ENCODE measurements at places on chromosomes 6 and 20. TPM values are rescaled to one million over a fixed set of nuclear protein-coding genes. Genes with fewer than 3 reads are reported as not detected.

MATN4 gene
- total RNA-seq, result 0.13 TPM

GRCh38 chr6:150201772-150202329 is 59.0 kb downstream of the PPP1R14C start:
- DNase-seq, result no peak

GRCh38 chr6:156279261-156279969 is 497.8 kb upstream of the ARID1B start:
- DNase-seq, result no peak

- no peak for DNase-seq
Measured at GRCh38 chr6:43993881-43994523, 133.2 kb downstream of the MRPL14 start.

GRCh38 chr6:89797317-89797716 is 22.3 kb downstream of the MDN1 start:
- DNase-seq, result no peak

GRCh38 chr20:43969028-43969447 is 54.4 kb downstream of the TOX2 start:
- DNase-seq, result no peak

UBE3D gene
- 5.9 TPM for total RNA-seq

DNA sequence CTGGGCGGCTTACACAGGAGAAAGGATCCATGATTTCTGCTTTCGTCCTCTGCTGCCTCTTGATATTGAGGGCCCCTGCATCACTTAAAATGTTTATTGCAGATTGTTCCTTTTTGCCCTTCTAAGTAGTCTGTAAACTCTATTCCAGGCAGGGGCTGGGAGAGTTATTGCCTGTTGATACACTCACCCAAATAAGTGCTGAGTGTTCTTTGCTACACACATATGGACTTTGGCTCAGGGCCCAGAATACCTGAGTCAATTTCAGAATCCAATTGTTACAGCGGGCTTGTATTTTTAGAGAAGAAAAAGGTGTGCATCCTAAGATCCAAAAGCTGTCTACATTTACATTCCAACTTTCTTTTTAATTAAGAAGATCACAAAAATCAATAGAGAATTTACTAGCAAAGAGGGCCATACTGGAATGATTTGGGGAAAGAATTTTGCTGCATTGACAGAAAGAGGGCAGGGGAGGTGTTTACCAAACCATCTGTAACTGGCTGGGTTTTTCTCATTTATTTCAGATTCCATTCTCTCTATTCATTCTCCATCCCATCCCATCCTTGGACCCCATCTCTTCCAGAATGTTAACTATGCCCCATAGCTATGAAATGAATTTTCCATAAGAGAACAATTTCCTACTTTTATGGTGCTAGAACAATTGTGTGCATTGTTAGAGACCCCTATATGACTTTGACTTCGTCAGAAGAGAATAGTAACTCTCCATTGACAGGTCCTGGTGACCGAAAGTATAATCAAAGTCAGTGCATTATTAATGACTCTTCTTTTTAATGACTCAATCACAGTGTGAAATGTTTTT is 959.9 kb upstream of the FLRT3 start:
- no peak for DNase-seq

CALHM5 gene
- total RNA-seq, result 0.08 TPM

- DNase-seq, result no peak
Measured at GRCh38 chr6:107657755-107658461, 166.2 kb downstream of the SCML4 start.

EDN1 gene
- total RNA-seq, result 37.0 TPM

GRCh38 chr20:39789411-39789810 is 827.3 kb downstream of the DHX35 start:
- no peak for DNase-seq

MAPK13 gene
- 101 TPM for total RNA-seq

- DNase-seq, result no peak
Measured at GRCh38 chr6:109610590-109610989, 80.4 kb downstream of the AK9 start.

DNA sequence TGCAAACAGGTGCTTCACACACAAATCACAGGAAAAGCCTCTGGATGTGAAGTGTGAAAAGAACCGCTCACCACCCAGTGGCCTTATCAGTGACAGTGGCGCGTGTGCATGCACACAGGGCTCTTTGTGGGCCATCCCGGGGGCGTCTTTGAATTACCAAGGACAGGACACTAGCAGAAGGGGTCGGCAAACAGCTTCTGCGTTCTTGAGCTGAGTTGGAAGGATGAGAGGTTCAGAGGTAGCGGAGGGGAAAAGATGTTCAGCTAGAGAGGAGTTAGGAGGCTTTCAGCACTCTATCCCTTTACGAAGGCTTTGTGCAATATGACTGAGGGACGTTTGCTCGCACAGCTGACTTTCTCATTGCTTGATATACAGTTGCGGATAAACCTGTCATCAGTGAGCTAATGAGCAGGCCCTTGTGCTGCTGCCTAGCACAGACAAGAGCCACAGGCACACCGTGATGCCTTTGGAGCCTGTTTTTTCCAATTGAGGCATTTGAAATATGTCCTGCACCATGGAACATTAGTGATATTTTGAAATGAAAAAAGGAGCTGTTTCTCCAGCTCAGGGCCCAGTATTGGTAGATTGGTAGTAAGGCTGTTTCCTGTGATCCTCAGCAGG is 83.1 kb downstream of the IYD start:
- DNase-seq, result no peak

GRCh38 chr6:169263836-169264608 is 10.4 kb upstream of the THBS2 start:
- peak; percentile 29 for DNase-seq

ZNF391 gene
- total RNA-seq, result 0.03 TPM

DNA sequence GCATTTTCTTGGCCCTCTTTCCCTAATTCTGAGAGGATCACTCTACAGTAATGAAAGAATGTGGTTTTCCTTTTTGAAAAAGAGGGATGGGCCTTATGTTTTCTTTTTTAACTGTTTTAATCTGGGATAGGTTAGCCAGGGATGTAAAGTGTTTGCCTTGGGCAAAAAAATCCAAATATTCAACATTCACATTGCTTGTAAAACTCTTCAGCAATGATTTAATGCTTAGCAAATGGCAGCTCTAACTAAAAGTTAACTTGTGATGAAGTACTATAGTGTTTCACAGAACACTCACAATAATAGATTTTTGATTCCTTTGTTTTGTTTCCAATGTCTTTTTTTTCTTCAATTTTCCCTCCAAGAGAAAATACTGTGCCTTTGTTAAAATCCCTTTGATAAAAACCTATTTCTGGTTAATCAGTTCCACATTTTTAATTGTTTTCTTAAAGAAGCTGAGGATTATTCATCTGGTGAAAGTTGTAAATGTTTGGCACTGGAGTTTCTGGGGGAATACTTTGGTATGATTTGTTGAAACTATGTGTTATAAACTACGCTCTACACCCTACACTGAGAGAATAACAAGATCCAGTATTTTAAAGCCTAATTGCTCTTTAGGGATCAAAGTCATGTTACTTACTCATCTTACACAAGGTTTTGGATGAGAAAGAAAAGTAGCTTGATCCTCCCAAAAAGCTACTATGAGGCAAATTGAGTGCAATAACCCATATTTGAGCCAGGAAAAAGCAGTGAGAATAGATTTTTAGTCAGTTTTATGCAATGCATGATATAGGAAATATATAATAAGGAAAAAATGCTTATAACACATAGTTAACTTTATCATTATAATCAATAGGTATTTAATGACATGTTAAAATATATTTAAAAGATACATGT is 335.8 kb downstream of the EPHA7 start:
- no peak for DNase-seq

DNA sequence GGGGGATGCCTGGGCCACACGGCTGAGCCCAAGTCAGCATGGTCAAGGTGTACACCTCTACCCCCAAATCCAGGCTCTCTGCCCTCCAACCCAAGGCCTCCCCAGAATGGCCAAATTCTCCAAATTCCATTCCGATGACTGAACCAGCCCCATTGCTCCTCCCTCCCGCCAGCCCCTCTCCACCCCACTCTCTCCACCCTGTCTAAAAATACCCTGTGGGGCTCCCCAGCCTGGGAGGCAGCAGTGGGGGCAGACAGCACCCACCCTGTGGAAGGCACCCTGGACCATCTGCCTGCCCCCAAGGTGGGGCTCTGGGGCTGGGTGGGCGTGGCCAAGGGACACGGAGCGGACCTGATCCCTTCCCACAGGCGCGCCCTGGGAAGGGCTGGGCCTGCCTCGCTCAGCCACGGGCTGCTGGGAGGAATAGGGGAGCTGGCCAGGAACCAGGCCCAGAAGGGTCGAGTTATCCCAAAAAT is 11.4 kb downstream of the TEAD3 start:
- DNase-seq, result peak; percentile 65

- peak; percentile 39 for DNase-seq
Measured at GRCh38 chr6:152356662-152357061, 280.5 kb downstream of the SYNE1 start.

ADAM33 gene
- total RNA-seq, result not detected

- no peak for DNase-seq
Measured at GRCh38 chr6:158111987-158112386, 56.1 kb downstream of the SERAC1 start.

- DNase-seq, result no peak
Measured at GRCh38 chr6:132751306-132751705, 6.4 kb downstream of the VNN2 start.

TRIM31 gene
- total RNA-seq, result 119 TPM

CYP39A1 gene
- 0.94 TPM for total RNA-seq

DNA sequence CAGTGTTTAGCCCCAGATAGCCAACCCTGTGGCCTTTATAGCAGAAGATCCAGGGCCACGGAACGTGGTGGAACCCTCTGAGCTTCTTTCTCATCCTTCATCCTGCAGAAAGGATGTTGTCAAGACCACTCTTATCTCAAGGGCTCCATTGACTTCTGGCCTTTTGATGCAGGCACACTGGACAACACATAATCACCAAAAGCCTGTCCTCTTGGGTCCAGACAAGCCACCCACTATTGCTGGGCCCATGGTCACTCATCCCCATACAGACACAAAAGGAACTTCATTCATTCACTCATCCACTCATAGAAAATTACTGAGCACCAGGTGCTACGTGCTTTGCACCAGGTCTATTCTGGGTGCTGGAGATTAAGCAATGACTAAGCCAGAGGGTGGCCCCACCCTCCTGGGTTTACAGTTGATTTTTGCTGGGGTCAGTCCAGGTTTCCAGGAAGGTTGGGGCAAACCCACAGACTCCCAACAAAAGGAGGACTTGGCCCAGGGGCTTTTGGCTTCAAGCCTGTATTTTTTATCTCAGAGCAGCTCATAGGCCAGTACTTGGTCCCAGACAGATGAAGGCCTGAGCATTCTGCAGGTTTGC is 2.4 kb downstream of the CST8 start:
- DNase-seq, result no peak

DNA sequence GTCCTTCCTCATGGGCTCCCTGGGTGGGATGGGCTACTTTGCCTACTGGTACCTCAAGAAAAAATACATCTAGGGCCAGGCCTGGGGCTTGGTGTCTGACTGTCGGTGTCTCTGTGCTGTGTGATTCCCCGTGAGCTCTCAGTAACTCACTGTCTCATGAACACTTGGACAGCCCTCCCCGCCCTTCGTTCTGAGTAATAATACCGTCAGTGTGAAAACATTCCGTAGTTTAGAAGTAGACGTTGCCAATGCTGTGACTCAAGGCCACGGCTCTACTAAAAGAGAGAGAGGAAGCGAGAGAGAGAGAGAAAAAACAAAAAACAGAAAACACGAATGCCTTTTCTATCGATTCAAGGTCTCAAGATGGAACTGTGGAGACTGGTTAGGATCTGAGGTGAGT is 31.8 kb downstream of the FITM2 start:
- no peak for DNase-seq

GRCh38 chr20:49543071-49543857 is 24.7 kb downstream of the PTGIS start:
- no peak for DNase-seq

DNA sequence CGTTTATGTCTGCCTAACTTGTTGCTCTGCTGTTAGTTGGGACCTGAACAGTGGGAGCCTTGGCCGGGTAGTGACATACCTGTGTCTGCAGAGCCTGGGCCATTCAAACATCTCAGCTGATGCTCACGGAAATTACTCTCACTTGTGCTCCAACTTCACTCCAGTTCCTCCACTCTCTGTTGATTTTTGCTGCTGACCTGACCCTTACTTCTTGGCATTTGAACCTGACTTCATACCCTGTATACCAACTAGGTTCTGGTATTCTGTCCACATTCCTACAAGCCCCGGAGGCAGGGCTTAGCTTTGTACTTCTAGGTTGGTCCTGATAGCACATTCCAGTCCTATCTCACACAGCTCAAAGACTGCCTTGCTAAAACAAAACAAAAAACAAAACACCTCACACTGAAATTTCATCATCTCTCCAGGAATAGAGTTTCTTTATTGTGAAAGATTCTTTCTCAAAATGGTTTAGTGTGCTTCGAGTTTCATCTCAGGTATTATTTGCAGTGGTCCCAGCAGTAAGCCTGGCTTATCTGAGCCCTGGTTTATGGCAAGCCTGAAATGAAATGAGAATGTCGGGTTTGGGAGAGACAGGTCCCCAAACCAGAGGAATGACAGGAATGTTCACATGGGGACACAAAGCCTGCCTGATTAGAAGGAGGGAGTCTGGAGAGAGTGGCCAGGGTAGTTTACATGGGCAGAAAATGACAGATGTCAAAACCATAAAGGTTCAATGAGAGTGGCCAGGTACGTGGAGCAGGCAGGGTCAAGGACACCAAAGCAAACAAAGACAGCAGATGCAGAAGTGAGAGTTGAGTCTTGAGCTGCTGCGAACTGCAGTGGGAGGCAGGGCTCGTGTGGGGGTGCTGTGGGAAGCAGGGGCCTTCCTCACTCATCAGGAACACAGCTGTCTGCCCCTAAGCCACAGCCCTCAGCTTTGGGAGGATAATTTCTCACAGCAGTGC is 174.2 kb upstream of the HDAC2 start:
- no peak for DNase-seq

DNA sequence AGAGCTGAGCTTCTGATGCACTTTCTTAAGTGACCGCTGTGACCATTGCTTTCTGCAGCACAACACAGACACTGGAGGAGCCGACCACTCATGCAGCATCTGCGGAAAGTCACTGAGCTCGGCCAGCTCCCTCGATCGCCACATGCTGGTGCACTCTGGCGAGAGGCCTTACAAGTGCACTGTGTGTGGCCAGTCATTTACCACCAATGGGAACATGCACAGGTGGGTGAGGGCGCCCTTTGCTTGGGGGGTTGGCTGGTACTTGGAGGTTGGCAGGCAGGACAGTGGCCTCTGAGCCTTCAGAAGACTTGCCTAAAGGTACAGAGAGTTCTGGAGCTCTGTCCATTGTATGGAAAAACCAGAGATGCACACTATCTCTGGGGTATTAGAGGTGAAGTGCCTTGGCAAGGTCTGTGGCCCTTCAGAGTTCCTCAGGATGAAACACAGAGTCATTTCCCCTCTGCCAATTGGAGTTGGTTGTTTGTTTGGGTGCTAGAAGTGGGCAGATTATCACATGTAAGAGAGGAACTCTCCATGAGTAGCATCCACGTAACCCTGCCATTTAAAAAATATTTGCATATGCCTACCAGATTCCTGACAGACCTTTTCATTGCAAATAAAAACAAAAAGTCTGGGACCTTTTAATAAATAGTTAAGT is 81.5 kb downstream of the RREB1 start:
- DNase-seq, result no peak
